ENCODE measurements at places on chromosomes 1 and 21.

DNA sequence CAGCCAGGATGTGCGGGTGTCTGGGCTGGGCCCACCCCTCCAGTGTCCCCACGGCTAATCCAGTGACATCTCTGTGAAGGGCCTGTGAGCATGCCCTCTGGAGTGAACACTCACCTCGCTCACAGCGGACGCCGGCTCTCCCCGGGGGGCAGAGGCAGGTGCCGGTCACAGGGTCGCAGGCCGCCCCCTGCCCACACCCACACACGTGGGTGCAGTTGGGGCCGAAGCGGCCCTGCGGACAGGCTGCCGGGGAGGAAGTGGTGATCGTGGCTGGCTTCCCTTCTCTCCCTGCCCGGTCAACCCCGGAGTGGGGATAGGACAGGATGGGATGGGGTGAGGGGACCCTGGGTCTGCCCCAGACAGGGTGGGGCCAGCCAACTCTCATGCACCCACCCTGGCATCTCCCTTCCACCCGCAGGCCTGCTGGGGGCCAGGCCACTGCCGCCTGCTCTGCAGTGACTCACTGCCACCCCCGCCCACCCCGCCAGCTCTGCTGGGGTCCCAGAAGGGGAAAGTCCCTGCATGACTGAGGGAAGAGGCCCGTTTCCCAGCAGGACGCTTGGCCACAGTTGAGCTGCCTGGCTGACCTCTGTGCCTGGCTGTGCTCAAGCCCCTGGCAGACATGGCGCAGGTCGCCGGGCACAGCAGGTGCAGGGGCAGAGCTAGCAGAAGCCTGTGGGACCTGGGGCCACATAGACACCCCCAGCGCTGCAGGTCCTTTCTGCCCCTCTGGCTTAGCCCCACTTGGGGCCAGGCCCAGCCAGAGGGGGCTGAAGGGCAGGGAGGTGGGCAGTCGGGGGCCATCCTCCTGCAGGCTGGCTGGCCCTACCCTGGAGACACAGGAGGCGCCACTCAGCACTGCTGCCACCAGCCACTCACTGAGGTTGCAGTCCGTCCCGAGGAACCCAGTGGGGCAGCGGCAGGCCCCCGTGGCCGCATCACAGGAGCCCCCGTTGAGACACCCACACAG lies 41.6 kb downstream of the ARHGEF16 start:
- no peak for DNase-seq

DNA sequence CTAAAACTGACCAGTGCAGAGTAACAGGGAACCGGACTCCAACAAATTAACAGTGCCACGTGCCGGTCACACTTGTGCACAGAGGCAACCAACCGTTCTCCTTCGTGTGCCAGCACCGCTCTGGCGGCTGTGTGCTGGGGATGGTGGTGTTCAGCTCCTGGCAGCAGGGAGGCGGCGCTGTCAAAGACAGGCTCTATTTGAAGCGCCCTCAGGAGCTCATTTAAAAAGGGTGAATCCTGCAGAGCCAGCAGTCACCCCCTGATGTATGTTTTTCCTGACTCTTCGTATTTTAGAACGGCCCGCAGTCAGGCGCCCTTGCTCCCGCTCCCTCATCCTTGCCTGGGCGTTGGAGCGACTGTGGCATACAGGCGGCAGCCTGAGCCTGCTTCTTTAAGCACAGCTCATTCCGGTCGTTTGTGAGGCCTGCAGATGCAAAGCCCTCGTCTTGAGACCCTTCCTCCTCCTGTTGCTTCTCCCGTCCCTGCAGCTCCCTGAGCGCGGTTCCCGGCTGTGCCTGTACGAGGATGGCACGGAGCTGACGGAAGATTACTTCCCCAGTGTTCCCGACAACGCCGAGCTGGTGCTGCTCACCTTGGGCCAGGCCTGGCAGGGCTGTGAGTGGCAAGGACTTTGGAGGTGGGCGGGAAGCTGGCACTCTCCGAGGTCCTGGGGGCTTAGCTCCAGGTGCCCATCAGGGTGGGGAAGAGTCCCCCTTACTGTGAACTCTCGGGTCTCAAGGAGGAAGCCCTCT lies 1.1 kb downstream of the DFFB start:
- DNase-seq: peak; percentile 35

DNA sequence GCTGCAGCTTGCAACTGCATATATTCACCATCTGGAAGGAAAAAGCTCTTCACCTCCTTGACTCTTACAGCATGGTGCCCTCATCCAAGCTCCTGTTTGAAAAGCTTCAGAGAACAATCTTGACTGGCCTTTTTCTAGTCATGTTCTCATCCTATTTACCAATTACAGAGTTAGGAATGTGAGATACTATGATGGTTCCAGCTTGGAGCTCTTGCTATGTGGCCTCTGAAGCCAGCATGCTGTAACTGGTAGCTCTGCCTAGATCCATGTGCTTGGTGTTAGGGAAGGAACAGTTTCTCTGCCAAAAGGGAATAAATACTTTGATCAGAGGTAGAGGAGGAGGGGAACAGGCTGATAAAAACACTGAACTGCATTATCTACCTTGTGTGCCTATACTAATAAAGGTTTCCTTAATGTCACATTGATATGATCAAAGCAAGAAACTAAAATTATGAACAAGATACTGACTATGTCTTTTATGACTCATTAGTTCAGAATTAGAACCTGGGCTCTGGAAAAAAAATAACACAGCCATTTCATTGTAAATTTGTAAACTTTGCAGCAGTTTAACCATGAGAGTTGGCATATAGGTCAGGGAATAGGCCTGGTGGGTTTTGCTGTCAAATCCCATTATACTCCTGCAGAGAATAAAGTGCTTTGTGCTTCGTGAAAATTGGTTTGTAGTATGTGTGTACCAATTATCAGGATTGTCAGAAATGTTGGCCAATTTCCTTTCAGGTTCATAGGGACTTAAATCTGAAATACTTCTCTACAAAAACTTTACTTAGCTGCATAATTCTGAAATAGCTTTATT lies 92.7 kb downstream of the LEPR start:
- no peak for DNase-seq

DNA sequence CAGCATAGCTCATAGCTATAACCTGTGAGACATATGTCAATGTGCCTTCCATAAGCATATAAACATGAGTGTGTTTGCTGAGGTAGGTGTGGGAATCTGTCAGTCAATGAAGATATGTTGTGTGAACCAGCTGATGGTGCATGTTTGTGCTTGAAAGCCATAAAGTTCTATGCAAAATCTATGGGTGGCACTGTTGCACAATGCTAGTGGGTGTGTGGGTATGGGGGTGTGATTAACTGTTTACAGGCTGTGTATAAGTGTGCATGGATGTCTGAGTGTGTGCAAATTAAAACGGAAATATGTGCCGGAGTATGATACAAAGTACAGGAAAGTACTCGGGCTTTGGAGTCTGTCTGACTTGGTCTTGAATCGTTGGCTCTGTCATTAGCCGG lies 1.0 kb upstream of the ATP2B4 start:
- peak; percentile 55 for DNase-seq

DNA sequence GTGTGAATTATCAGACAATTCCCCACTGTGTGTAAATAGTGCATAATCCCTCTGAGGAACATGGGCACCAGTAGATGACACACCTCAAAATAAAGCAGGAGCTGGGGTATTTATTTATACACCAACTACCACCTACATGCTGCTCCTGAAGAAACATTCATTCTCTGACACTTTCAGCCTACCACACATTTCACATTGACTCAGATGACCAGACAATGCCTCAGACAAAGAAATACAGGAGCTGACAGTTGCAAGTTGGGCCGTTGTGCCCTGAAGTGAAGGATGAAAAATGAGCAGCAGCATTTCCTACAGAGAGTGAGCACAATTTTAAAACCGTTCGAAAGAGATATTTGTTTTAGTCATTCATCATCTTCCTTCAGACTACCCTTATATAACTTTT lies 63.2 kb downstream of the RGS2 start:
- DNase-seq: no peak

DNA sequence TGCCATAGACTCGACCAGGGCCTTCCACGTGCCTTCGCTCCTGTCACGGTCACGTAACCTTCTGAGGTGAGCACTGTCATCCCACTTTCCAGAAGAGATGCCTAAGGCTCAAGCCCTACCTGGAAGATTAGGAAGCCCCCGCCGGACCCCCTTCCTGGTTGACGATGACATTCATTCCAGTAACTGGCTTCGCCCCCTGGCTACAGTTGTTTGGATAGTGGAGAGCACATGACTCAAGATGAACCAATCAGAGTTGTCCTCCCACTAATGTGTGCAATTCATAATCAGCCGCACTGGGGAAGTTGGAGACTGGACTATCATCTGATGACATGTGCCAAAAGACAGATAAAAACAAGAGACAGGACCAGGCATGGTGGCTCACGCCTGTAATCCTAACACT lies 104.0 kb upstream of the GJB5 start:
- DNase-seq: no peak

DNA sequence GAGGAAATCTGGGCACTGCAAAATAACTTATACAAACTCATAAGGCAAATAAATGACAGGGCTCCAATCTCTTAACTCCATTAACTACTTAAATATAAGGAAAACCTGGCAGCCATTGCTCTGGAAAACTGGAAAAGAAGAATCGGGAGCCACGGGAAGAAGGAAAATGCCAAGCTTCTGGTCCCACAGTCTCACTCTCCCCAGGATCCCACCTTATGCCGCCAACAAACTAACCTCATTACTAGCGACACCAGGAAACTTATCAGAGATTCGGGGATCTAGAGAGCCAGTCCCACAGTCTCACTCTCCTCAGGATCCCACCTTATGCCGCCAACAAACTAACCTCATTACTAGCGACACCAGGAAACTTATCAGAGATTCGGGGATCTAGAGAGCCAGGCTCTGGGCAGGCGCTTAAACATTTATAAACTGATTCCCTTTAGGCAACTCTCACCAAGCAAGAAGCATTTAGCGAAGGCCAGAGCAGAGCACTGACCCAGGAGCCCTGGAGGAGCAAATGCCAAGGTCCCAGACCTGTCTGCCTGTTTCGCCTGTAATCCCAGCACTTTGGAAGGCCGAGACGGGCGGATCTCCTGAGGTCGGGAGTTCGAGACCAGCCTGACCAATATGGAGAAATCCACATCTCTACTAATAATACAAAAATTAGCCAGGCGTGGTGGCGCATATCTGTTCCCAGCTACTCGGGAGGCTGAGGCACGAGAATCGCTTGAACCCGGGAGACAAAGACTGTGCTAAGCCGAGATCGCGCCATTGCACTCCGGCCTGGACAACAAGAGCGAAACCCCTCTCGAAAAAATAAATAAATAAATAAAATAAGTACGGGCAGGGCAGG lies 720 bp downstream of the PSMB2 start:
- DNase-seq: no peak

- DNase-seq: no peak
Observed at GRCh38 chr1:23288201-23288600, 55.9 kb downstream of the HNRNPR start.

GRCh38 chr1:53476579-53476978 lies 17.4 kb downstream of the DMRTB1 start:
- DNase-seq: no peak

GRCh38 chr1:154272999-154273563 lies 652 bp downstream of the HAX1 start:
- peak; percentile 24 for DNase-seq

GRCh38 chr1:181159451-181160140 lies 71.1 kb downstream of the IER5 start:
- DNase-seq: no peak

DNA sequence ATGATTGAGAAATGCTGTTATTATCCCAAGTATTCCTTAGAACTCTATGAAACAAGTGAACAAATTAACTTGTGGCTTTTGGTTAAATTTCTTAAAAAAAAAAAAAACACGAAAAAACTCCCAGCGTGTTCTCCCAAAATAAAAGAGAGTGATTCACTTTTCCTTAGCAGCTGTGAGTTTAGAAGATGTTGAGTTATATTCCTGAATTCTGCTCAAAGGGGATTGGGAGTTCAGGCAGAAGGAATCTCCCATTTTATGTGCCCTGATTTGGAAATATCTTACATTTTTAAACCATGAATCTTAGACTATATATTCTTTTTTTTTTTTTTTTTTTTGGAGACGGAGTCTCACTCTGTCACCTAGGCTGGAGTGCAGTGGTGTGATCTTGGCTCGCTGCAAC lies 34.3 kb downstream of the SMG7 start:
- DNase-seq: no peak

GRCh38 chr1:184393962-184394361 lies 7.1 kb downstream of the C1orf21 start:
- DNase-seq: no peak

DNA sequence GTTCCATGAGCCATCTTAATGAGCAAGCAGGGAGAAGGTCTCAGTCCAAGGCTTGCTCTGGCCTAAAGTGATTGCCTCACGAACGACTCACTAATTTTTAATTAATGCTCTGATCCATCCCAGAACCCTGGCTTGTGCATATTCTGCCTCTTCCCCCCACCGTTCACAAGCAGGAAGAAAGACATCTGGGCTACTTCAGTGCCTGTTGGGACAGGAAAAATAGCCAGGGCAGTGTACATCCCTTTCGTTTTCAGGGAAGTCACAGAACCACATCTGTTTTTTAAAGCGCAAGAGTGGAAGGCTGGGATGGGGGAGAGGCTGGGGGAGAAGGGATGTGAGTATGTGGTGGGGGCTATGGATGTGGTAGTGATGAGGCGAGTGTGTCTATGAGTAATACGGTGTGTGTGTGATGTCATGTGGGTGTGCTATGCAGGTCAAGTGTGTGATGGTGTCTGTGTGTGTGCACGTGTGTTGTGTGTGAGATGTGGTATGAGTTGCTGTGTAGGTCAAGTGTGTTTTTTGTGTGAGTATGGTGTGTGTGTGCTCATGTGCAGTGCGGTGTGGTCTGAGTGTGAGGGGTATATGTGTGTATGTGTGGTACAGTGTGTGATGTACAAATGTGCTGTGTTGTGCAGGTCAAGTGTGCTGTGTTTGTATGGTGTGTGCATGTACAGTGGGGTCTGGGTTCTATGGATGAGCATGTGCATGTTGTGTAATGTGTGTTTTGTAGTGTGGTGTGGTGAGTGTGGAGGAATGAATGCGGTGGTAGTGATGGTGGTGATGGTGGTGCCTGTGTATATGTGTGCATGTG lies 64.9 kb upstream of the SYT6 start:
- no peak for DNase-seq

- DNase-seq: no peak
Observed at GRCh38 chr1:93899543-93900207, 9.6 kb downstream of the GCLM start.

DNA sequence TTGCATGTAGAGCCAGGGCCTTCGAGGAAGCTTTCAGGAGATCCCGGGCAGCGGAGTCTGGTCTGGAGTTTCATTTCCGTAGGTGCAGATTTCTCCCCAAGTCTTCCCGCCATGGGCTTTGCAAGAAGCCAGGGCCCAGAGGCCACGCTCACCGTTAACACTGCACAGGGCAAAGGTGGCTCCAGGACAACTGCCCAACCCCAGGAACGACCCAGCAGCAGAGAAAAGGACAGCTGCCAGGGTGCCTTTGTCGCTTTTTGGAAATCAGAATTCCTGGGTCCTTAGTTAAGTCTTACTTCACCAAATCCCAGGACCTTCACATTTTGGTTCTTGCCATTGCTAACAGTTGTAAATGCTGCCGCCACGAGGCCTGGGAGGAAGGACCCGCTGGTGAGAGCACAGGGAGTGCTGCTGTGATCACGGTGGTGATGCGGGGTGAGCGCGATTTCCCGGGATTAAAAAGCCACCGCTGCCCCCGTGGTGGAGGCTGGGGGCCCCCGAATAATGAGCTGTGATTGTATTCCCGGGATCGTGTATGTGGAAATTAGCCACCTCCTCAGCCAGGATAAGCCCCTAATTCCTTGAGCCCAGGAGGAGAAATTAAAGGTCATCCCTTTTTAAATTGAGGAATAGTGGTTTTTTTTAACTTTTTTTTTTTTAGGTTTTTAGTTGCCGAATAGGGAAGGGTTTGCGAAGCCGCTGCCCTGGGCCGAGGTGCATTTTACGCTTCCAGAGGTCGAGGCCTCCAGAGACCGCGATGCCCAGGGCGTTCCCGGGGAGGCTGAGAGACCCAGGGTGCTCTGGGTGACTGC lies 8.2 kb downstream of the SIM2 start:
- no peak for DNase-seq

All from natural killer cell (primary cell).